Nephron progenitor cell (in vitro differentiated cells): ENCODE measurements at places on chromosomes 5 and 9.
A peak's percentile ranks its signal among the peaks of the same experiment; 100 is the strongest.

DNA sequence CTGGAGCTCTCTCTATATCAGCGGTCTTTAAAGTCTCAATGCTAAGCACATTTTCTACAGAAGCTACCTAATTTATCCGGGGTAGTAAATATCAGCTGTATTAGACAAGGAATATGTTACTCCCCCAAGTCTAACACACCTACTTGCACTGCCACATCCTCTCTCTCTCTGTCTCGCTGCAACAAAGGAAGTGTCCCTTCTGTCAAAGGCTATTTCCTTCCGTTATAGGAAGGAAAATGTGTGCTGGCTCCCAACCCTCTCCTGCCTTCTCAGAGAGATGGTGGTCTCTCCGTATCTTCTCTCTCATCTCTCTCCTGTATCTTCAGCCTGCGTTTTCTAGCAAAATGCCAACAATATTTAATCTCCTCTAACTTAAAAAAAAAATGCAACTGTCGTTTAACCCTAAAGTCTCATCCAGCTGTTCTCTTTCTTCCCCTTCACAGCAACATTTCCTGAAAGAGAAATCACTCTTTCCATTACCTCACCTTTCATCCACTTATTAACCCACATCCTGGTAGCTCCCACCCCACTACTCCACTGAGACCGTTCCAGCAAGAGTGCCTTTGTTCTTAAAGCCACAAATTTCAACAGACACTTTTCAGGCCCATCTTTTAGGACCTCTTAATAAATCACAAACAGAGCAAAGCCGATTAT, 2.3 kb downstream of the TTF1 start:
- DNase-seq, result no peak

DNA sequence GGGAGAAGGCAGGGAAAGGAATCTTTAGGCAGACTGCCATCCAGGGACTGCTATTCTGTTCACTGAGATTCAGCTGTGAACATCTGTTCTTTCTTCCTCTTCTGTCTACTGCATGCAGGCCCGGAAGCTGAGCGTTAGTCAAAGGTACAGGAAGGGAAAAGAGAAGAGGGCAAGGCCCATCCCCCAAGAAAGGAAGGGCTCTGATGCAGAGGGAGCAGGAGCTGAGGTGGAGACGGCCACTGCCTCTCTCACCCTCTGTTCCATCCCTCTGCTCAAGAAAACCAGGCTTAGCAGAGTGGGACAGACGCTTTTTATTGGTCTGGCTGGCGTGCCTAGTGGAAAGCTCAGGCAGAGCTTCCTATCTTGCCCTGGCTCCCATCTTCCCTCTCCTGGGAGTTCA, 57.6 kb downstream of the PFDN1 start:
- no peak for DNase-seq

- no peak for DNase-seq
Measured at GRCh38 chr9:112015149-112015548, 118.5 kb downstream of the UGCG start.

DNA sequence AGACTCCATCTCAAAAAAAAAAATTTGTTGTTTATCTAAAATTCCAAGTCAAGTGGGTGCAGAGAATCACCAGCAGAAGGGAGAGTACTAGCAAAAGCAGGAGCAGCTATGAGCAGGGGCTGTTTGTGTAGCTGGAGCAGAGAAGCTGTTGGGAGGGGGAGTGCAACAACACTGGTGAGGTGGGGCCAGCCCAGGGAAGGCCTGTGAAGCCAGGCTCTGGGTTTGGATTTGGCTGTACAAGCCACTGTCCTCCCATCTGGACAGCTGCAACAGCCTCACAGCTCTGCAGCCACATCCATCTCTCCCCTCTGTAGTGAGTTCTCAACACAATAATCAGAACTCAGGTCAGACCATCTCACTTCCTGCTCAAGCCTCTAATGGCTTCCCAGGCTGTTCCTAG, 59.4 kb downstream of the TMOD1 start:
- DNase-seq, result no peak

GRCh38 chr5:172691886-172692285, 50.8 kb downstream of the NEURL1B start:
- DNase-seq, result no peak

GRCh38 chr9:70510157-70510770, 95.8 kb upstream of the KLF9 start:
- DNase-seq, result peak; percentile 39

DNA sequence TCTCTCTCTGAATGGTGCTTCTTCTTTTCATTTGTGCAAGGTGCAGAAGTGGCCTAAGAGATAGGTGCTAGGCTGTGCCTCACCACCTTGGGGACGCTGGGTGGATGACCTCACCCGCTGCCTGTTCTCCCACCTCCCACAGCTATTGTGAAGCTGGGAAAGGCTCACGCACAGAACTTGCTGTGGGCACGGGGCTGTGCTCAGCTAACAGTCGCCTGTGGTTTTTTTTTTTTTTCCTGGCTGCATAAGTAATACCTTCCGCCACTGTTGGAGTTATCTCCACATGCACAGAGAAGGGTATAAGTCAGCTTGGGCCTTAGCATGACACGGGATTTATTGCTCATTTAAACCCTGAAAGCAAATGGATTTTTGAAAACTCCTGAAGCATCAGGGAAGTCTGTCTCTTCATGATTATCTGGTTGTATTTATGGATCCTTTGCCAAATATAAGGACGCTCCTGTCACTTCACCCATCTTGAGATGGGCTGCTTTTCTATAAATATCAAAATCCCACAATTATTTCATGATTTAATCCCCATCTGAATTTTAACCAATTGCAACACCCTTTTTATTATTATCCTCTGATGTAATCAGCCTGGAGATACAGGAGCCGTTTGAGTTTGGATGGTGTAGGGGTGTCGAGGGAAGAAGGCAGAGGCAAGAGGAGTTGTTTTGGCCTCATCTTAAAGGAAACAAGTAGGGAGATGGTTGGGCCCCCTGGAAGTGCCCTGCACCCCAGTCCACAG, 9.0 kb downstream of the DBH start:
- DNase-seq, result no peak

- no peak for DNase-seq
Measured at GRCh38 chr9:119368179-119368578, 1.1 kb downstream of the BRINP1 start.

DNA sequence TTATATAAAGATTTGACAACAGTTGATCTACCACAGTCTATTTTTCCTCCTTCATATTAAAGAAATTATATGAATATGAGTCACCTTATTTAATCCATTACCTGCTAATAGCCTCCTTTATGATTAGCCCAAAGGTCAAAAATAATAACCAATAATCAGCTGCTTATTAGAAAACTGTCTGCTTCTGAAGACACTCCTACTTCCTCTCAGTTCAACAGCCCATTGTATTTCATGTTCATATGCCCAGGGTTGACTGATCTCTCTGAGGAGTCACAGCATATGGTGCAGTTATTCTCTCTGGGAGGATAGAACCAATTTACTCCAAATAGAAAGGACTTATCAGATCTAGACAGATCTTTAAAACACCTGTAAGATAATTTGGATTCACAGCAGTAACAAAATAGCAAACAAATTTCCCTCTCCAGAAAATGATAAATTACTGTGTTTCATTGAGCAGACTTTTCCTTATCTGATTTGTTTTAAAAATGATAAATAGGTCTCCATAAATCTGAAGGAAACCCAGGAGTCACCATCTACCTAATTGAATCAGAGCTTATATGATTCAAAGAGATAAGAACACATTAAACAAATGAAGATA, 180.4 kb upstream of the ITGA1 start:
- DNase-seq, result no peak

- peak; percentile 40 for DNase-seq
Measured at GRCh38 chr9:28073270-28073669, 500.0 kb upstream of the C9orf72 start.

GRCh38 chr5:73911761-73912393, 285.9 kb downstream of the ARHGEF28 start:
- DNase-seq, result no peak
